CD8-positive, alpha-beta memory T cell (primary cell): ENCODE measurements at places on chromosomes 11 and 22.

DNA sequence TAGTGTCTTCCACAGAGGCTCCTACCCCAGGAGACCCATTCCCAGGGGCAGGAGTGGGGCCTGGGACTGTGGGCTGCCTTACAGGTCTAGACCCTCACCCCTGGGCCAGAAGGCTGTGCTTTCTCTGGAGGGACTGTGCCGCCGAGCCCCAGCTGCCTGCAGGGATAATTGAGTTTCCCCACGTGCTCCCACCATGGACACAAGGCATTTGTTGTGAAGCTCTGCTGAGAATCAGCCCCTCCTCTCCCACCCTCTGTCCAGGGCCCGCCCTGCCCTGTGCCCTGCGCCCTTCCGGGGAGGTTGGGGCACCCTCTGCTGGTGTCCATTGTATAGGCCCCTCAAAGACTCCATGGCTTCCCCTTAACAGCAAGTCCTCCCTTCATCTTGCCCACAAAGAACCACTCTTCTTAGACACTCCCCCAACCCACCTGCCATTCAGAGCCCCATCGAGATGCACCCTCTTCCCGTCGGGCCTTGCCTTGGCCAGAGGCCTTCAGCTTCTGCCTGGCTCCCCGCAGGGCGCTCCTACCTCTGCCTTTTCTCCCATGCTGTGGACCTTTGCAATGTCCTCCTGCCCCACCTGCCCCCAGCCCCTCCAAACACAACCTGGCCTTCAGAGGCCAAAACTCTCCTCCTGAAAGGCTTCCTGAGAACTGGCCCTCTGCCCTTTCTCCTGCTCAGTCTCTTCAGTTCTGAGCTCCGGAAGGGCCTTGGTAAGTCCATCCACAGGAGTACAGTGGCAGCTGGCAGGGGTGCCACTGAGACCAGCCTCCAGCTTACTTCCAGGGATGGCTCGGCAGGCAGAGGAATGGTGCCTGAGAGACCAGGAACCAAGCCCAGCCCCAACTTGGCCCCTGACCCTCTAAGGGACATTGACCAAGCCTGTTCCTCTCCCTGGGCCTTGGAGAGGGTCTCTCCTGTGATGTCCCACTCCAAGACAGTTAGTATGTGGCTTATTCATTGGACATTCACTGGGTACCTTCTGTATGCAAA is 22.4 kb downstream of the DUSP8 start:
- DNase-seq = no peak

- no peak for DNase-seq
Observed at GRCh38 chr11:129639300-129639699, 176.3 kb upstream of the TMEM45B start.

GRCh38 chr11:121839781-121840180 is 276.2 kb downstream of the BLID start:
- DNase-seq = no peak

GRCh38 chr22:35154937-35155387 is 89.0 kb downstream of the ISX start:
- no peak for DNase-seq

DNA sequence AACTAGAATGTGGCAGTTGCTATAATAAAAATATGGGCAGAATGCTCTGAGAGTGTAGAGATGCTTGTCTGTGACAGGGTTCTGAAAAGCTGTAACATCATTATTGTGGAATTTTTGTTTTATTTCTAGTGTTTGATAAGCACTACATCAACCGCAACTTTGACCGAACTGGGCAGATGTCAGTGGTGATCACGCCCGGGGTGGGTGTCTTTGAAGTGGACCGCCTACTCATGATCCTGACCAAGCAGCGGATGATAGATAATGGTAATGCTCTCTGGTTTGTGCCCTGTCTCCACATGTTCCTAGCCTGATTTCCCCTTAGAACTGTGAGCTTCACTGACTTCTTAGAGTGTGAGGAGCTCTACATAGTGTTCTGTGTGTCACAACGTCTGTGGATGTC is 48.8 kb downstream of the DEPDC5 start:
- no peak for DNase-seq
